Kidney epithelial cell (primary cell): ENCODE measurements at places on chromosomes 1 and 21. TPM values are rescaled to one million over a fixed set of nuclear protein-coding genes. Genes with fewer than 3 reads are reported as not detected.

Gene CGN
- total RNA-seq, result 23.6 and 29.3 TPM in 2 replicates

GRCh38 chr21:43703035-43703880 is 15.7 kb upstream of the PDXK start:
- DNase-seq, result no peak

DNA sequence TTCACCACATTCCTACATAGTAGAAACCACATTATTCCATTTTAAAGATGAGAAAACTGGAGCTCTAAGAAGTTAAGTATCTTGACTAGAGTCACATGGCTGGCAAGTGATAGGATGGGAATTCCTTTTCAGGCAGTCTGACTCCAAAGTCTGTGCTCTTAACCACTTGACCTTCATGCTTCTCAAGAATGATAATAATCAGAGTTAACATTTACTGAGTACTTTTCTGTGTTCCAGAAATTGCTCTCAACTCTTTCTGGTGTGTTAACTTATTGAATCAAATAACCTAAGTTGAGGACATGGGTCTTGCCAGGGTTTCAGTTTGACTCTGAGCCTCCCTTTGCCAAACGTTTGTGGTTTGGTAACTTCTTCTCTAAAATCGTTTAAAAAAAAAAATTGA is 169.4 kb downstream of the RASAL2 start:
- no peak for DNase-seq

Gene USH2A
- not detected in 2 replicates for total RNA-seq

- no peak for DNase-seq
Observed at GRCh38 chr1:239858529-239858928, 233.2 kb upstream of the FMN2 start.

Gene CSF3R
- not detected in 2 replicates for total RNA-seq

- no peak for DNase-seq
Observed at GRCh38 chr1:174480324-174480723, 32.6 kb downstream of the GPR52 start.

Gene LHX4
- total RNA-seq, result under 0.01 TPM in 1 of 2 replicates, not detected in the other

GRCh38 chr1:211781260-211781659 is 49.3 kb downstream of the LPGAT1 start:
- DNase-seq, result no peak
